ENCODE measurements at places on chromosomes 16 and 17.

DNA sequence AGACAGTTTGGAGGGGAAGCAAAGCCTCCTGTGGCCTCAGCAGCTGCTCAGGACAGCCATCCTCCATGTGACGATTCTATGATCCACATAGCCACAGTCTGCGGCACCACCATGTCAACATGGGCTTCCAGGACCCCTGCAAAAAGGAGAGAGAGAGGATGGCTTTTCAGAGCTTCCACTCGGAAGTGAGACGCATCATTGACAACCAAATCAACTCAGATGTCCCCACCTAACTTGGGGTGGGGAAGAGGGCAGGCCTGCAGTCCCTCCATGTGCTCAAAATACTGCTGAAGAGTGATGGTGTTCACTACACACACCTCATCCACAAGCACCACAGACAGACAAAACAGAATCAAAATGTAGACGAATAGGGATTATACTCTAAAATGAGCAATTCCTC, 5.9 kb upstream of the METTL16 start:
- no peak for DNase-seq

DNA sequence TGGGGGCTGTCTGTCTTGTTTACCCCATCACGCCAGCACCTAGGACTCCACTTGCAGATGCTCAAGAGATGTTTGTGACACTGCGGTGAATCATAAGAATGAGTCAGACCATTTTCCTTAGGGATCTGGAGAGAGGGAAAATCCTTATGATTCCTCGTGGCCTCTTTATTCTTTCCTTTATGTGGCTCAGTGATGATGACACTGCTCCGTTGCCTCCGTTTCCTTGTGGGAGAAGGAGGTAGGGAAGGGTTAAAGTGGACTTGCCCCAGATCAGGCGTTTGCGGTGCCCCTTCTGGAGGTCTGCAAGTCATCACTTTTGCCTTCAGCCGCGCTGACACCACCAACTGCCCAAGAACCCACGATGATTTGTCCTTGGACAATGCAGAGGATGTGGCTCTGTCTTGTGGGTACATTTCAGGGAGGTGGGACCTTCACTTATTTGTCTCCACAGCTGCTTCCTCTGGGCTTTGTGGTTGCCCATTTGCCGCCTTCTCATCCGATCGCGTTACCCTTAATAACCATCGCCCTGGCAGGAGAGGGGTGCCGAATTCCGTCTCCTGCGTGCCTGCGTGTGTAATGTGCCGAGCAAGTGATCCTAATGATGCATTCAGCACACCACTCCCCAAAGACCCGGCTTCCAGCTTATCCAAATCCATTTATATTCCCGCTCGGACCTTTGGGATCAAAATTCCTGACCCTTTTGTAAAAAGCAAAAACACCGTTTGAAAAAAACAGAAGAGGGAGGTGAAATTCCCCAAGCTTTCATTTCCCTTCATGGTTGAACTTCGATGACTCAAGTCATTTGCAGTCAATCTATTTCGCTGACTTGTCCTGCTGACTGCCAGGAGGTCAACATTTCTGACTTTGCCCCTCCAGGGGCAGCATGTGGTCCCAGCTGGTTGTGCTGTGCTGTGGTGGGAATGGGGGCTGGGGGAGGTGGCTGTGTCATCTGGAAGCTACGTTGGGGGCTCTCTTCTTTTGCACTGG, 87.2 kb upstream of the IRX3 start:
- no peak for DNase-seq

- DNase-seq: no peak
Measured at GRCh38 chr17:10196941-10197340, 1.5 kb downstream of the GAS7 start.

DNA sequence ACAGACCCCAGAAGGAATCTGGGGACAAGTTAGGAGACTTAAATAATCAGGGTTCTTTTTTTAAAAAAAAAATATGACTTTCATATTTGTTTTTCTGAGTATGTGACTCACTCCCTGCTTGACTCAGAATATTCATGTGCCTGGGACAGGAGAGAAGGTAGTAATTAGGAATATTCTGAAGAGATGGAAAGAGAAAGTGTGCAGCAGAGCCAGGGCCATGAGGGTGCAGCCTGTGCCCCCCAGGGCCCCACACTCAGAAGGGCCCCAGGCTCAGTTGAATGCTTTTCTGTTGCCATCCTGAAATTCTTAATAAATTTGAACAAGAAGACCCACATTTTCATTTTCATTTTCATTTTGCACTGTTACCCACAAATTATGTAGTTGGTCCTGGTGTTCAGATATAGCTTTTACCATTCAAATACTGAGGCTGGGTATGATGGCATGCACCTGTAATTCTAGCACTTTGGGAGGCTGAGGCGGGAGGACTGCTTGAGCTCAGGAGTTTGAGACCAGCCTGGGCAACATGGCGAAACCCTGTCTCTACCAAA, 11.5 kb upstream of the LONP2 start:
- DNase-seq: no peak

DNA sequence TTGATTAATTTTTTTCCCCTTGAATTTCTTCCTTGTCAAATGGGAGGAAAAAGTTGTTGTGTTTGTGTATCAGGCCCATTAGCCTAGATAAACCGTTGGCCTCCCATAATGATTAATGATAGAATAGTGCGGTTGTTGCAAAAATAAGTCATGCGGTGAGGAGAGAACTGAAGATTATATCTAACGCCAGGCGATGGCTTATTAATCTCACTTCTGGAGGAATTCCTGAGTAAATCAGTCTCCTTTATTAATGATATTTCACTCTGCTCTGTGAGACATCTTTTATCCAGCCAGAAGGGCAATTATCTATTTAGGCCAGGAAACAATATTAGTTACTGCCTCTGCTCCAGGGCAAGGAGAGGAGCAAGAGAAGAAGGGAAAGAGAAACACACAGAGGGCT, 107.3 kb downstream of the IRX5 start:
- DNase-seq: no peak

GRCh38 chr16:90019543-90020259, 445 bp upstream of the DBNDD1 start:
- no peak for DNase-seq
